Effector memory CD8-positive, alpha-beta T cell (primary cell): ENCODE measurements at places on chromosomes 3 and 15.

DNA sequence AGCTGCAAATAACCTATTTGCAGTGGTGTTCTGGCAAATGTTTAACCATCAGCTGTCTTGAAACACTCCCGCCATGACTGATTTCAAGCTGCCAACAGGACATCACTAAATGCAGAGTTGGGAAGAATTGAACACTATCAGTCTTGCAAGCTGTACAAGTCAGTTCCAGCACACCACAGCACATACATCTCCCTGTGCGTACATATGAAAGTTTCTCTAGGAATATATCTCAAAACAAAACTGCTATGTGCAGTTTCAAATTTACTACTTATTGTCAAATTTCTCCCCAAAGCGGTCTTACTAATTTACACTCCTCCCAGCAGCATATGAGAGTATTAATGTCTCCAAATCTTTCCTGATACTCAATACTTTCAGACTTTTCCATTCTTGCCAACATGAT lies 30.4 kb upstream of the CORO2B start:
- no peak for DNase-seq
- no peak overlapping the region for H3K27ac ChIP-seq
- H3K4me1 ChIP-seq, result no peaks in the 10 kb centered on the region

GRCh38 chr3:37968813-37969595 lies 21.6 kb upstream of the VILL start:
- DNase-seq, result no peak
- no peak overlapping the region for H3K27ac ChIP-seq
- H3K36me3 ChIP-seq, result no peaks in the 10 kb centered on the region
- H3K4me3 ChIP-seq, result no peak overlapping the region
- H3K27me3 ChIP-seq, result peaks cover 6% of the 10 kb centered on the region
- H3K4me1 ChIP-seq, result no peaks in the 10 kb centered on the region

- H3K4me3 ChIP-seq, result no peak overlapping the region
- H3K27ac ChIP-seq, result peak overlapping the region; percentile 29
- DNase-seq, result no peak
- H3K27me3 ChIP-seq, result no peaks in the 10 kb centered on the region
These were observed 19.8 kb downstream of the MRPS11 start for GRCh38 chr15:88487178-88487795.

DNA sequence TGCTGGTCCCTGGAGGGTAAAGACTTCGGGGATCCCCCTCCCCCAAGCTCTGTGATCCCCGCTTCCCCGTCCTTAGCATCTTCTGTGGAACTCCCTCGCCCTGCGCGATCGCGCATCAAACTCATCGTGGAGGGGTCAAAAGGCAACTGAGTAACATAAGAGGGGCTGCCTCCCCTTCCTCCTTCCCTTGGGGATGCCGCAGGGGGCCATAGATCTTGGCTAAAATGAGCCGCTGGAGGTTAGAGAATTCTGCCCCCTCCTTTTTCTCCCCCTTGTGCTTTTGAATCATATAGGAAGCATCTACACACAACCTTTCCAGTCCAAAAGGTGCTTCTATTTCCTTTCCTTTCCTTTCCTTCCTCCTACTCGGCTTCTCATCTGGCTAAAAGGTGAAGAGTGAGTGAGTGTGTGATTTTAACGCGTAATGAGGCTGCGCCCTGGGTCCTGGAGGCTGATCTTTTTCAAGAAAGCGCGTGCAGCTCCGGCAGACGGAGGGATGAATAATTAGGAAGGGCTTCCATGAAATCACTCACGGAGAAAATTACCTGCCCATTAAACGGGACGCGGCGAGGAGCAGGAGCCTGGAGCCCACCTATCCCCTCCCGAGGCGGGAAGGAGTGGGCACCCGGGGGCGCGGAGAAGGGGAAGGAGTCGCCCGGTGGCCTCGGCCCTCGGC lies 831 bp upstream of the ROBO2 start:
- DNase-seq, result no peak
- no peaks in the 10 kb centered on the region for H3K27me3 ChIP-seq
- no peak overlapping the region for H3K27ac ChIP-seq

DNA sequence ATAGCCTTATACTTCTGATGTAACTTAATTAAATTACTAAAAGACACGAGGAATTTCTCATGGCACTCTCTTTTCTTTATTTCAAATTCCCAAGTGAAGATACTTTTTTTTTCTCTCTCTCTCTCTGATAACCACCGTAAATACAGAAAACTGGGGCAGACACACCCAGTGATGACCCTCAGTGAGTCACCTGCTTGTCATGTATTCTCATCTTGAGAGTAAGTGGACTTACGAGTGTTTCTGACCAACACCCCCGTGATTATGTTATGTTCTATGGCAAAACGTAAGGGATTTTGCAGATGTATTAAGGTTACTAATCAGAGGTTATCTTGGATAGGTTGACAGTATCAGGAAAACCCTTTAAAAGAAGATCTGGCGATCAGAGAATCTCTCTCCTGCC lies 348.8 kb upstream of the ZNF717 start:
- H3K36me3 ChIP-seq, result no peaks in the 10 kb centered on the region
- H3K4me3 ChIP-seq, result no peak overlapping the region
- DNase-seq, result no peak
- H3K27ac ChIP-seq, result no peak overlapping the region
- H3K27me3 ChIP-seq, result no peaks in the 10 kb centered on the region
